ENCODE measurements at places on chromosomes 6 and 20.
A peak's percentile ranks its signal among the peaks of the same experiment; 100 is the strongest.

DNA sequence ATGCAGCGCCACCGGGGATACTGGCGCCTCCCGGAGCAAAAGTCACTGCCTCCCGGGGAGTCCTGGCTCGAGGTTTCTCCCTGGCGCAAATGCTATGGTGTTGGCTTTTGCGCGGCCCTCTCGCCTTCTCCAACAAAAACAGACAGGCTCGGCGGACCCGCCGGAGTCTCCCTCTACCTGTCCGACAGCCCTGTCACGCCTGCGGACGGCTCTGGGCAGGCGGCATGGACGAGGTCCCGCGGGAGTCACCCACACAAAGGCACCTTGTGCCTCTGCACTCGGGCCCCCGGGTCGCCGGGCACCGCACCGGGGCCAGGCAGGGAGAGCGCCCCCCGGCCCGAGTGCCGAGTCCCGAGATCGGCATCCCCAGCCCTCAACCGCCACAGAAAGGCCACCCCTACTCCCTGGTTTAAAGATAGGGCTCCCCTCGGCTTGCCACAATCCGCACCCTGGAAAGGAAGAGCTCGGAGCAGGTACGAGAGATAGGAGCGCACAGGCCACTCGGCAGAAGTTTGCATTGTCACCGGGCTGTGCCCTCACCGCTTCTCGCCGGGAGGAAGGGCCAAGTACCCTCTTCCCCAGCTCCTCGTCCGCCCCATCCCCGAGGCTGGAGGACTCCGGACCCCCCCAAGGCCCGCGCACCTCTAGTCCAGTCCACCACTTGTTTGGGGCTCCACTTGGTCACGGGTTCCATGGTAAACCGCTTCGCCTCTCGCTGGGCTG lies 903 bp downstream of the CNKSR3 start:
- DNase-seq: peak; percentile 29

DNA sequence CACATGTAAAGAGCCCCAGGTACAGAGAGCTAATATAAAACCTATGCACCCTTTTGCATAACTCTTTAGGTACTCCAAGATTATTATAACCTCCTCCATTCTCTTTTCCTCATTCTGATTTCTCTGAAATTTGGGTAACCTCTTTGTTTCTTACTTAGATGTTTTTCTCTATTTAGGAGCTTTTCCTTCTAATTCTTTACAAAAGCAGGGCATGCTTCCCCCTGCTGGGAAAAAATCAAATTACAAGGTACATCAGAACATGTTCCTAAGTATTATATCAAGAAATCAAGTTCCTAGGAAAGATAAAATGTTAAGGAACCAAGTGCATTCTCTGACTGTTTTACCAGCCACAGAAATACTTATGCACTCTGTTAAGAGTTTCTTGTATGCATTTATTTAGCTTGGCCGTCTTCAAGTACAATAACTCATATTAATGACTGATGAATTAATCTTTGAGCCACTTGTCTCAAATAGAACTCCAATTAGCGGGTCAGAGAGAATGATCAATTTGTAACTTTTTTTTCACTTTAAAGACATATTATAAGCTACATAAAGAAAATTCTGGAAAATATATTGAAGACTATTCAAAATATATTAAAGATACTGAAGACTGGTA lies 2.1 kb downstream of the KHDRBS2 start:
- DNase-seq: no peak

- no peak for DNase-seq
These were observed 89.7 kb downstream of the LY86 start for GRCh38 chr6:6678185-6678671.

DNA sequence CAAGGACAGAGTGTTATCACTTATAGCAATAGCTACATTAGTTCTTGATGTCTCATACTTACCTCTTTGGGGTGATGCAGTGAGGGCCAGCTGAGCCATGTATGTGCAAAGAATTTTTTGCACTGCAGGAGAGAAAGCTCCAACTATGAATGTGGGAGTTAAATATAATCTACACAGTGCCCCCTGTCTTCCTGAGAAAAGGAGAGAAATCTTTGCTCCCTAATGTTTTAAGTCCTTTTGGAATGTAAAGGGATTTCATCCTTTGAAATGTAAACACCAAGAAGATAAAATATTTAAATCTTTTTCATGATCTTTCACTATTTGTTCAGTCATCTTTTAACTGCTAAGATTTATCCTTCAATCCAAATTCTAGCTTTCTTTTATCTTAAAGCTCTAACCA lies 822.1 kb downstream of the TENT5A start:
- no peak for DNase-seq

- no peak for DNase-seq
These were observed 46.7 kb downstream of the MAP1LC3A start for GRCh38 chr20:34604980-34605788.

- DNase-seq: no peak
These were observed 1.2 kb upstream of the ARFGEF3 start for GRCh38 chr6:138160329-138161087.

DNA sequence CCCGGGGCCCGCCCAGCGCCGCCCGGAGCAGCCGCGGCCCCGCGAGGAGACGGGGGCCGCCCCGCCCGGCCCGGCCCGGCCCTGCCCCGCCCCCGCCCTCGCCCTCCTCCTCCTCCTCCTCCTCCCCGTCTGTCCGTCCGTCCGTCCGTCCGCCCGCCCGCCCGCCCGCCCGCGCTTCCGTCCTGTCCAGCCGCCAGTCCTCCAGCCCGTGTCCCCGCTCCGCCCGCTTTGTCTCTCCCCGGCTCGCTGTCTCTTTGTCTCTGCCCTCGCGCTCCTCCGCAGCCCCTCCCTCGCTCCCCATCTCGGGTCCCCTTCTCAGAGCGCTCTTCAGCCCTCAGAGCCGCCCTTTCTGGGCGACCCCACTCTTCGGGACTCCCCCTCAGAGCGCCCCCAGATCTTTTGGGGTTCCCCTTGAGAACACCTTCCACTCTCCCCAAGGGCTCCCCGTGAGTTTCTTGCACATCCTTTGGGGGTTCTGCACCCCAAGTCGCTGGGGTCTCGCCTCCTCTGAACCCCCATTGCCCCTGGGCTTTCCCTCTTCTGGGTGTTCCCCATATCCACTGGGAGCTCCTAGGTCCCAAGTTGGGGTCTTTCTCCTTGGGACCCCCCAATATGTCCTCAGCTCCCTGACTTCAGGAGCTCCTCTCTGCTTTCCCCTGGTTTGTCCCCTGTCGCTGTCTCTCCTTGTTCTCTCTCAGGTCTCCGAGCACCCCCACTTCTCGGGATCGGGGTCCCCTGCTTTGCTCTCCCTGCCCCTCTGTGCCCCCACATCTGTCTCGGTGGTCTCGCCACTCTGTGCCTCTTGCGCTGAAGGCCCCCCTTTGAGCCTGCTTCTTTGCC lies 79.5 kb upstream of the MYL9 start:
- DNase-seq: peak; percentile 68

DNA sequence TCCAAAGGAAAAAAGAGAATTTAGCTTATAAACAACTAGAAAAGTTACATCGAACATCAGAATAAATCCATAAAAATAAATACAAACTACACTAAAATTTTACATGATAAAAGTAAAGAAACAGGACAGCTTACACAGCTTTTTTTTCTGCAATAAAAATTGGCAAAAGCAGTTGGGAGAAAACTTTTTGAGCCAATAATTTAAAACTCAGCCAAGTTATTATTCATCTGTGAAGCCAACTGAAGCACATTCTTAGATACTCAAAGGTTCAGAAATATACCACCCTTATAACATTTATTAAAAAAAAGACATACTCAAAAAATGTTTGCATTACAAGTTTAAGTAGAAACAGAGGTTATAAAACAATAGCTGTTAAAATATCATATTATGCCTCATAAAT lies 23.7 kb upstream of the RSPO3 start:
- DNase-seq: no peak

DNA sequence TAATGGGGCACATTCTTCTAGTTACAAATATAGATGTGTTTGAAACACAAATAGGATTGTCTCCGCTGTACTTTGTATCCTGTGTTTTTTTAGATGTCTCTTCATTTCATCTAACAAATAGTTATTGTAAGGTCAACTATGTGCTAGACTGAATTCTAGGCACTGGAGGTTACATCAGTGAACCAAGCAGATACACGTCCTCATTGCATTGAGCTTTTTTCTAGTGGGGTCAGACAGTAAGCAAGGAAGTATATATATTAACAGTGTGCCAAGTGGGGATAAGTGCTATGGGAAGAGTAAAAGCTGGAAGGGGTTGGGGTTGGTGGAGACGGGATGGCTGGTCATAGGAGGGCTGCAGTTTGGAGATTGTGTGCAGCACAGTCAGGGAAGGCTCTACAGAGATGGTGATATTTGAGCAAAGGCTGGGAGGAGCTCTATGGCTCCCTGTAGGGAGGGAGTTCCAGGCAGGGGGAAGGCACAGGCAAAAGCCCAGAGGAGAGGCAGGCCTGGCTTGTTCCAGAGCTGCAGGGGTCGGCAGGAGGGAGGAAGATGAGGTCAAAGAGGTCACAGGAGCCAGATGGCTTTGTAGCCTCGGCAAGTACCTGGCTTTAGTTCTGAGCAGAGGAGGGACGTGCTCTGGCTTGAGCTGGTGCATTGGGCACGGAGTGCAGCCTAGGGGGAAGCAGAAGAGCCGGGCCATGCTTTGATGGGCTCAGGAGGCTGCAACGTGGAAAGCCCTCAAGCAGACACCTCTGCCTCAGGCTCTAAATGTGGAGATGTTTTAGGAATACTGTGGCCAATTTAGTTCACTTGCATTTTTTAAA lies 152.3 kb downstream of the ZDHHC14 start:
- DNase-seq: no peak

DNA sequence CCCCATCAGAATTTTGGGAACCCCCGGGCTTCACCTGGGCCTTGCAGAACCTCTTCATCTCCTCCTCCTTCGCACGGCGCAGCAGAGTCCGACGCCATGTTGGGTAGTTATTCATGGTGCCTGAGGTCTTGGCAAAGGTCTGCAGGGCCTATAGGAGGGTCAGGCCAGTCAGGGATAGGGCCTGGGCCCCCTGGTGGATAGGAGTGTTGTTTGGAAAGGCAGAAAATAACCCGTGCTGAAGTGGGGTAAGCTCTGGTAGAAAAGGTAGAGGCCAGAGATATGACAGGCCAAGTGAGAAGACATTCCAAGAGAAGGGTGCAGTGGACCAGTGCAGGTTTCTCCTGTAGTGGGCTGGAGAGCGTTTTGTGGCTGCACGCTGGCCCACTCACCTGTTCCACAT lies 4.9 kb downstream of the SMPD2 start:
- DNase-seq: no peak

- DNase-seq: no peak
These were observed 246.1 kb downstream of the TFAP2C start for GRCh38 chr20:56875052-56875659.

GRCh38 chr6:13431861-13432465 lies 55.4 kb downstream of the GFOD1 start:
- DNase-seq: peak; percentile 63

DNA sequence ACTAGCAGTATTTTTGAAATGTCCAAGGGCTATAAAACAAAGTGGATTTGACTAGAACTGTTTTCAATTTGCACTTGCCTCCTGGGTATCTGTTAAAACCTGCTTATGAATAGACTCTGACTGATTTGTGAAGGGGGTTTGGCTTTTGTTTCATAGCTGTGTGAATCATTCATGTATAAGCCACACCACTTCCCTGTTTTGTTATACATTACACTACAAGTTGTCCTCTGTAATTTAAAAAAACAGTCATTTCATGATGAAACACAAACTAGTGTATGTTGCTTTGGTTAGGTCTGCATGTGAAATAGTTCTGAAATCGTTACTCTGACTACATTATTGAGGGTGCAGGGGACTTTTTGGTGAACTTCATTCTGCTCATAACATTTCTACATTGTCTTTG lies 121.7 kb downstream of the NKAIN2 start:
- DNase-seq: no peak

DNA sequence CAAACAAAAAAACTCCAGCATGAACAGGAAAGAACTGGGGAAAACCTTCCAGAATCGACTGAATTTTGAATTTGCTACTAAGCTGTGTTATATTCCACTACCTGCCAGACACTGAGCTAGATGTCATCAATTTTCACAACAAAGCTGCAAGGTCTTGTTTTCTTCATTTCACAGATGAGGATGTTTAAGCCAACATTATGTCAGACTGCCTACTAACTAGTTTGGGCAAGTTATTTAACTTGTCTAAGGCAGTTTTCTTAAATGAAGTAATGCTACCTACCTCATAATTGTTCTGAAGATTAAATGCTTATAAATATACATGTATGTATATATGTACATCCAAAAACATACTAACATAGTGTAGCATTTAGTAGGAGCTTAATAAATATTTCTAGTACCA lies 144.4 kb downstream of the MMS22L start:
- DNase-seq: no peak

Measured in tibial artery (tissue), 4 donors.